ENCODE measurements at places on chromosomes 6 and 20. TPM values are rescaled to one million over a fixed set of nuclear protein-coding genes. Genes with fewer than 3 reads are reported as not detected.

DNA sequence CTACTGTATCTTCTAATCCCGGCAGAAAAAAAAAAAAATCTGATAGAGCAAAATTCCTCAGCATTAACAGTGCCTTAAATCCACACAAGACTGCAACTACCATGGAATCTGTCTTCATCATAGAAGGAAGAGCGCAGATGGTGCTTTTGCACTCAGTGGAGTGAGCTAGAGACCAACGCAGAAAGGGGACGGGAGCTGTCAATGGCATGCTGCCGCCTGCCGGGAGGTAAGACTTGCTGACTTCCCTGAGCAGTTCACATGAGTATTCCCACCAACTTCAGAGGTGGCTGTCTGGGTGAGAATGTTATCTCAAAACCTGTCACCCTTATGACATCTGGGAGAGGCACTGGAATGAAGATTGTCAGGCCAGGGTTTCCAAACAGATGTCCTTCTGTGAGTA lies 35.6 kb downstream of the DZANK1 start:
- no peak for DNase-seq

- DNase-seq: peak; percentile 31
These were observed 1.5 kb downstream of the SIGLEC1 start for GRCh38 chr20:3710703-3711483.

FBXO5 gene
- 1.3 TPM for polyA plus RNA-seq

CYP24A1 gene
- polyA plus RNA-seq: not detected

- DNase-seq: no peak
These were observed 11.1 kb downstream of the LAMA5 start for GRCh38 chr20:62355878-62356588.

DNPH1 gene
- polyA plus RNA-seq: 42.7 TPM

DNA sequence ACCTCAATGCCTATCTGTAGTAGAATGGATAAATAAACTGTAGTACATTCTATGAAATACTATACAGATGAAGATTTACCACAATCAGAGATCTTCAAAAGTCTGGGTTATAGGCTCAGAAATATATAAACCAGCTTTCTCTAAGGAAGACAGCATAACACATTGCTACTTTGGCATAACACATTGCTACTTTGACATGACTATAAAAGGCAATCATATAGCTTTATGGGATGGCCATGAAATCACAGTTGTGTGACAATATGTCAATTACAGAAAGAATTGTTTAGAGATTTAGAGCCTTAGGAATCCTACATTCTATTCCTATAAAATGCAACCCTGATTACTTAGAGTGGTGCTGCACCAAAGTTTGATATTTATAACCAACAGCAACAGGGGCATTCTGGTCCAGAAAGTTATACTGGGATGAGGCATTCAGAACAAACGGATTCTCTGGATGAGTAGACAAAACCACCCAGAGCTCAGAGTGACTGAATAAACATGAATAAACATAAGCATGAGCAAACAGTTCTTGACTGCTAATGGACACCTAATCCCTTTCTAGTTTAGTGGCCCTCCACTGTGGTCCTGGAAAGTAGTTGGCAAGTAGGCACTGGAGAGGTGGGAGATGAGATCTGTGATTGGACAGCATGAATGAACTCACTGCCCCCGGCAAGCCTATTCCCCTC lies 12.0 kb downstream of the TTI1 start:
- DNase-seq: no peak

BPIFA1 gene
- not detected for polyA plus RNA-seq

DNA sequence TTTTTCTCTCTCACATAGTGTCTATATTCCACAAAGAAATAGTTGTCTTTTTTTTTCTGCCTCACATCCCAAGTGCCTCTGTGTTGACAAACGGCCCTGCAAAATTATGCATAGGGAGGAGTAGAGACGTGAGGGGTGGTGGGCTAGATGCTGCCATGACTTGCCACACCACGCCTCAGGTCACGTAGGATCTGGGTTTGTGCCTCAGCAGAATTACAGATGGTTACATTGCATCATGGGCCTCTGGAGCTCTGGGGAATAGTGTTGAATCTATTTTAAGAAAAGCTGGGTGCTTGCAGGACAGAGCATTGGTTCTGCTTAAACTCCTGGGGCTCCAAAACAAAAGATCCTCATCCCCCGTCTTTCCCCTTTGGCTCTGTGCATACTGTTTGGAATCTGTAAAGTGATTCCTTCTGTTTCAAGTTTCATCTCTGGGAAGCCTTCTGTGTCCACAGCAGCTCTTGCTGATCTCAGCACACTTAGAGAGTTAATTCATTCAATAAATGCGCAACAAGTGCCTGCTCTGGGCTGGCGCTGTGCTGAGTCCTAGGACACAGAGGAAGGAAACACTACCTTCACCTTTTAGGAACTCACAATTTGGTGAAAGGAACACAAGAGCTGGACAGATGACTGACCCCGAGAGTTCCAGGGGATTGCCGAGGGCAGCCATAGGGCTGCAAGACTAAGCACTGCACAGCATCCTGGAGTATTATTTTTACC lies 2.4 kb downstream of the FANCE start:
- DNase-seq: no peak

GRCh38 chr6:40290816-40291215 lies 296.3 kb downstream of the LRFN2 start:
- DNase-seq: no peak

- DNase-seq: peak; percentile 19
These were observed 30.7 kb downstream of the SSR1 start for GRCh38 chr6:7282097-7282906.

DNA sequence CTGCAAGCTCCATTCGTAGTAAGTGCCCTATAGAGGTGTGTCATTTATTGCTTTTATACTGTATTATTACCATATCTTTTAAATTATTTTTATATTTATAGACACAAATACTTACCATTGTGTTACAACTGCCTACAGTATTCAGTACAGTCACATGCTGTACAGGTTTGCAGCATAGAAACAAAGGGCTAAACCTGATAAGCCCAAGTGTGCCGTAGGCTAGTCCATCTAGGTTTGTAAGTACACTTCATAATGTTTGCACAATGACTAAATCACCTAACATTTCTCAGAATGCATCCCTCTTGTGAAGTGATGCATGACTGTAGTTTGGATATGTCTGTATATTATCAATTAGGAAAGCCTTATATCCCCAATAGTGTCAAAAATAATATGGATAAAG lies 122.8 kb downstream of the CLVS2 start:
- no peak for DNase-seq

SRMS gene
- not detected for polyA plus RNA-seq

GRCh38 chr6:149592983-149593382 lies 26.8 kb downstream of the GINM1 start:
- DNase-seq: no peak

SMIM13 gene
- polyA plus RNA-seq: 3.4 TPM

GRCh38 chr6:63806573-63806913 lies 170.9 kb downstream of the PHF3 start:
- DNase-seq: no peak

C20orf204 gene
- 0.20 TPM for polyA plus RNA-seq

DNA sequence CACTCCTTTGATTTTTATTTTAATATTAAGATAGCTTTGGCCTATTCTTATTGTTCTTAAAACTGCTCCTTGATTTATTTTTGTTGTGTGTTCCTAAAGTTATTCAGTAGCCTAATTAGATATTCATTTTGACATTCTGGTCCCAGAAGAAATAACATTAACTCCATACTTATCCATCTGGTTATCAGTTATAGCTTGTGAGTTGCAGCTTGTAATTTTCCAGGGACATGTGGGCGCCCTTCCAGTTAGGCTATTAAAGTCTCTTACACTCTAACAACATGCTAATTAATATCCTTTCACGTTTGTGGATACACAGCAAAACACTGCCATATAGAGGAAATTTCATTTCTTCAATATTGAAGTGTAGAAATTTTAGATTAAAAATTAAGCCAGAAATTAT lies 987.5 kb downstream of the HACE1 start:
- no peak for DNase-seq

- DNase-seq: peak; percentile 47
These were observed 129.6 kb downstream of the ZDHHC14 start for GRCh38 chr6:157510323-157511188.

GRCh38 chr20:18172379-18172778 lies 34.7 kb downstream of the KAT14 start:
- DNase-seq: no peak

TOMM34 gene
- polyA plus RNA-seq: 9.1 TPM
